ENCODE measurements at places on chromosomes 3 and 15.
A peak's percentile ranks its signal among the peaks of the same experiment; 100 is the strongest.

GRCh38 chr3:64042952-64043351 is 19.7 kb upstream of the PSMD6 start:
- no peak for DNase-seq

DNA sequence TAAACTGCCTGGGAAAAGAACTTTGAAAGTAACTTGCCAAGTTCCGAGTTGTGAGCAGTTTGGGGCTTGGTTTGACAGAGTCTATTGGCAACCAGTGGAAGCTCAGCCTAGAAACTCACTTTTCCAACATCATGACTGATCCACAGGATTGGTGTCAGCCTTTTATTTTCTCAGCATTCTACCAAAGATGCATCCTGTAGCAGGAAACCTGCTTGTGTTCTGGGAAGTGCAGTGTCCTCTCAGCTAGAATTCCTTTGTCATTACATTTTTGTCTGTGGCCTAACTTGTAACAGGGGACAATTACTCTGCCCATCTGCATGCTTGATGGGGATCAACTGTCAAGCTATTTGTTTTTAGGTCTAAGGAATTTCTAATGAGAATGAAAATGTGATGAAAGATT is 116.7 kb upstream of the LMOD3 start:
- no peak for DNase-seq

DNA sequence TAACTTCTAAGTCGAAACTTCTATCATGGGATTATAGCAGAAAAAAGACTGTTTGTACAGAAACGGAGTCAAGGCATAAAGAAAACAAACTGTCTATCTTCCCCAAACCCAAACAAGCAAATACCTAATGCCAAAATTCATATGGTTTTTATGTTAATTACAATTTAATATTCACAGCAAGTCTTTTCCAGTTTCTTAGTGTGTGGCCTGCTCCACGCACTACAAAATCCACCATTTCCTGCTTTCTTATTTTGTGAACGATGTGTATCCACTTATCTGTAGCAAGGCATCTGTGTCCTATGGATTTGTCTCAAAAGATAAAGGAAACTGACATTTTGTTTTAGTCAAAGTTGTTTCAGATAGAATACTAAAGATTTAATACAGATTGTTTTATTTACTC is 588.0 kb upstream of the CCDC54 start:
- DNase-seq, result no peak

GRCh38 chr15:61057830-61058529 is 171.1 kb downstream of the RORA start:
- no peak for DNase-seq

DNA sequence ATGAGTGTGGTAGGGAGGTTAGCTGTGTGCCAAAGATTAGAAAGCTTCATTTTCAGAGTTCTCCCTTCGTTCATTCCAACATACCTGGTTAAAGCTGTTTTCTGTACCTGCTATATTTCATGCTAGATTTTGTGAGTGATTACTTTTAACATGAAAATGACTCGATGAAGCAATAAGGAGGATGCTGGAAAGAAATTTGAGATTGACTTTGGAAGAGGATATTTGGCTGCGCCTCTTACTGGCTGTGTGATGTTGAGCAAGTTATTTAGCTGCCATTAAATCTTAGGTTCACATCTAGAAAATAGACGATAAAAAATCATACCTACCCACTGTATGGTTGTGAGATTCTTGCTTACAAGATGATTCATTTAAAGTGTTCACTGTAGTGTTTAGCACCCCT is 288.7 kb downstream of the ZIC4 start:
- DNase-seq, result no peak

DNA sequence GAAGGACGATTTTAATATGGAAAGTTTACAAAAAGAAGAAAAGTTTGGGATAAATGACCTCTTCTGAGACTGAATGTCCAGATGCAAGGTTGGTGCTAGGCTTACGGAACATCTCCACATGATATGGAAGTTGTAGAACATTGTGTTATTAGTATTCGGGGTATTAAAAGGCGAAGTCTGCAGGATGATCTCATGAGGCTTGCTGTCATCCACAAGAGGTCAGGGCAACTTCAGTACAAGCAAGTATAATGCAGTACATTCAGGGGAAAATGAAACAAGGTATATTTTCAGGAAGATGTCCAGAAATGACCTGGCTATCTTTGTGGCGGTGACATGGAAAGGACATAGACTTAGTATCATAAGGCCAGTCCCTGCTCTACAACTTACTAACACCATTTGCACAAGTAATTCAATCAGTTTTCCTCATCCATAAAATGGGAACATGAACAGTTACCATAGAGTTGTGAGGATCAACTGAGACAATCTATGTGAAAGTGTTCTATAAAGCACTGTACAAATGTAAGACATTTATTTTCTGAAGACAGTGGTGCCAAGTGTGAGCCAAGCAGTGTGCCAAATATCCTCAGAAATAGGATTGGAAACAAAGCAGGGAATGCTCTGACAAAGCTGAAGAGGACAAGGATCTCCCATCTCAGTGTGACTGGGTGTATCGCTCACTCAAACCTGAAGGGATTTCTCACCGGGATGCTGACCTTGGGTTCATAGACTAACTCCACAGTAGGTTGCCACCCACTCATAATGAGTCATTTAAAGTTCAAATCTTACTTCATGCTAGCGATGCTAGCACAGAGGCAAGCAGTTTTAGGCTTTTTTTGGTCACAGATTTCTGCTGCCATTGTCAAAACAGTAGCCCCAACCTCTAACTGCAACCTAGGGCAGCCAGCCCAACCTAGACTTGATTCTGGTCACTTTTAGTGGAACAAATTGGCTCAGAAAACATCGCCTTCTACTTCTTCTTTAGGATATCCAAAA is 118.3 kb downstream of the TIGIT start:
- peak; percentile 32 for DNase-seq

GRCh38 chr3:20218215-20218614 is 32.2 kb upstream of the SGO1 start:
- no peak for DNase-seq

- no peak for DNase-seq
These were observed 50.4 kb downstream of the RBM15B start for GRCh38 chr3:51441282-51442030.

- DNase-seq, result no peak
These were observed 205.8 kb downstream of the RYR3 start for GRCh38 chr15:33516563-33516962.

- DNase-seq, result no peak
These were observed 31.0 kb downstream of the SETD5 start for GRCh38 chr3:9428411-9428810.

- DNase-seq, result no peak
These were observed 560.8 kb upstream of the RGMA start for GRCh38 chr15:93649691-93650235.

DNA sequence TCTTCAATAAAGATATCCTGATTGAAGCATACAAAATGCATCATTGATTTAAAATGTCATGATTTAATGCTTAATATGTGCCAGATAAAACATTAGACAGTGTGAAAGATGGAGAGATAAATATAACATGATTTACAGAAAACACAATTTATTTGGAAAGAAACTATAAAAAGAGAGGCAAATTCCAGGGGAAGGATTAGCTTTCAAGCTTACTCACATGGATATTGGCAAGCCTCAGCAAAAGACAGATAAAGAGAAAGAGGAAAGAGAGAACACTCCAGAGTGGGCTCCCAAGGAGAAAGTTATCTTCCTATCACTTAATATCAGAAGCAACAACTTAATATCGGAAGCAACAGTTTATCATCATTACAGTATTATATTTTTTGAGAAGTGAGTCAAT is 1036.5 kb downstream of the SQOR start:
- no peak for DNase-seq

Data from activated naive CD4-positive, alpha-beta T cell treated with anti-CD3 and anti-CD28 coated beads, Interleukin-2, amount 50 U/mL, for 72 hours (primary cell).